ENCODE measurements at places on chromosomes 11 and 22.

DNA sequence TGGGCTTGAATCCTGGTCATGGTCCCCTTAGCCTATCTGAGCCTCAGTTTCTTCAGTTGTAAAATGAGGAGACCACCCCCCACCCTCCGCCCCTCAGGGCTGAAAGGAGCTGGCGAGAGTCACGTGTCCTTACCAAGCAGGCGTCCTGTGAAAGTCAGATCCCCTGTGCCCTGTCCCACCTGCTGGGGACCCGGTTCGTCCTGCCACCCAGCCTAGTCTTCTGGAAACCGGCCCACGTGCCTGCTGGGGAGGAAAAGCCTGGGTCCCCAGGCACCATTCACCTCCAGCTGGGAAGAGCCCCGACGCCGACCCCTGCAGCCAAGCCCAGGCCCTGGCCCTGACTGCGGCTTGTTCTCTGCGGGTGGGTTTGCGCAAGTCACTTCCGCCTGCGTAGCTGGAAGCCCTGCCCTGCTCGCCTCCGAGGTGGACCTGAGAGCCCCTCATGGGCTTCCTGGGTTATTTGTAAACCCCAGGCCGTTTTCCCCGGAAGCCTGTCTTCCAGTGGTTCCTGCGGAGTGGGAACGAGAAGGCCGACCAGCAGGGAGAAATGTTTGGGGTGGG, 679 bp upstream of the SSH3 start:
- DNase-seq = no peak

GRCh38 chr22:46675938-46676337, 55.8 kb downstream of the GRAMD4 start:
- no peak for DNase-seq

GRCh38 chr22:22921575-22921974, 34.0 kb downstream of the IGLL5 start:
- DNase-seq = no peak

GRCh38 chr22:19599626-19600243, 75.5 kb upstream of the CLDN5 start:
- no peak for DNase-seq

GRCh38 chr22:29342577-29343312, 27.2 kb upstream of the RASL10A start:
- no peak for DNase-seq

DNA sequence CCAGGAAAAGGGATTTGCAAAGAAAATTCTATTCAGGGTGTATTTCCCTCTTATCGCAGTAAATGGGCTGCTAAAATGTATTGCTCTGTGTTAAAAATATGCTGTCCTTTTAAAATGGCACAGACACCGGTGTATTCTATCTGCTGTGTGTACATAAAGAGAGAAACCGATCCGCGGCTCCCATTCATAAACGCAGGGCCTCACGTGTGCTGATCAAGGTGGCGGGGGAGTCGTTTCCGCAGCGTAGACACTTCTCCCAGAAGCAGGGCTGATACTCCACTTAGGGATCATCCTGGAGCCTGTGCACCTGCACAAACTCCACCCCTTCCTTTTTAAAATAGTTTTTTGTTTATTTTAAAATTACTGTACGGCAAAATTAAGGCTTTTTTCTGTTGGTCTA, 26.1 kb upstream of the IGSF9B start:
- no peak for DNase-seq

DNA sequence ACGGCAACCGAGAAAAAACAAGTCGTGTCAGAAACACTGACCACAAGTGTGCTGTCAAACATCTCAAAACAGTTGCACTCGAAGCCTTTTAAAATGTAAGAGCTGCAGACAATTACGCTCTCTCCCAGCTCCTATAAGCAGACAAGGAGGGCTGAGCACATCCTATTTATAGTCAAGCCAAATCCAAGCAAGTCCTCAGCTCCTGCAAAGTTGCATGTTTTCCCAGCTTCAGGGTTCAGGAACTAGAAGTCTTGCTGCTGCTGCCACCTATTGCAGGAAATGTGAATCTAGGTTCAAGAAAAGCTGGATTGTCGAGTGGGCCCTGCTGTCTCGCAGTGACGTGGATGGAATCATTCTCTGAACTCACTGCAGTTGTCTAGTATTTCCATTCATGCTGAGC, 15.5 kb downstream of the EFCAB6 start:
- no peak for DNase-seq

DNA sequence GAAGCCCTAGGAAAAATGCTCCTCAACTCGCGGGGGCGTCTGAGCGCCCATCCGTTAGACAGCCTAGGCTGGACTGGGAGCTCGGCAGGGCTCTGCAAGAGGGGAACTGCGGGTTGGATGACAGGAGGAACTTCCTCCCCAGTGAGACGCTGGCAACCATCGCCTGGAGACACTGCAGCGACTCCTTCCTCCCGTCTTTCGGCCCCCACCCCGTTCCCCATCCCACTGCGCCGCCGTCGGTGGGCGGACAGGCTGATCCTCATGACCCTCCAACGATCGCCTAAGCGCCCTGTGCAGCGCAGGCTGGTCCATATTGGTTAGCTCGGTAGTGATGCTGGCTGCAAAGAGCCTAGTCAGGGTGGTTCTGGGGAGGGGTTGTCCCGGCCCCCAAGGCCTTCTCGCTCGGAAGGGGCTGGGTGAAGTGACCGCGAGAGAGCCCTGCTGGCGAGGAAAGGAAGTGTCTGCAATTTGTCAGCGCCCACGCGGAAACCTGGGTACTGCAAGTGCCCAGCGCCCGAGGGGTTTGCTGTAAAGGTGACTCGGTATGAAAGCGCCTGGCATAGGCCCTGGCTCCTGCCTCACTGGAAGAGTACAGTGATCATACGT, 638 bp downstream of the NRGN start:
- no peak for DNase-seq

- no peak for DNase-seq
Observed at GRCh38 chr11:69013009-69013951, at the start of gene MRGPRF. Gene MRGPRF (minus strand): TSS chr11:69013246. CDS start chr11:69009901, 3,345 bp downstream.

DNA sequence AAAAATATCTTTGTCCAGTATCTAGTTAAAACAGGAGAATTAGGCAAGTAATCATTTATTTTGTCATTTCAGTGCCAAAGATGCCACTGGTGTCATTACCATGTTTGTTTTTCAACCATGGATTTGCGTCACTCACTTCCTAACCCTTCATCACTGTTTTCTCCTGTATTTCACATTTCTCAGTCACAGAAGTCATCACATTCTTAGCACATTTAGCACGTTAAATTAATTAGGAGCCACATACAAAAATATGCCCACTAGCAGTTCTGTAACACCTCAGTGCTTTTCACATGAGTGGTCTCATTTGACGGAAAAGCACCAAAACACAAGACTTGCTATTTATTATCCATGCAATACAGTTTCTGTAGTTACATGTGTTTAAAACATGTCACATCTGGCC, 546.0 kb downstream of the METTL15 start:
- DNase-seq = no peak

GRCh38 chr11:110862407-110862806, 150.2 kb upstream of the ARHGAP20 start:
- no peak for DNase-seq

GRCh38 chr11:90849312-90849711, 626.5 kb upstream of the CHORDC1 start:
- no peak for DNase-seq

GRCh38 chr11:83063073-83063754, 8.5 kb downstream of the RAB30 start:
- no peak for DNase-seq

GRCh38 chr11:103690356-103690755, 346.1 kb upstream of the DDI1 start:
- DNase-seq = no peak

DNA sequence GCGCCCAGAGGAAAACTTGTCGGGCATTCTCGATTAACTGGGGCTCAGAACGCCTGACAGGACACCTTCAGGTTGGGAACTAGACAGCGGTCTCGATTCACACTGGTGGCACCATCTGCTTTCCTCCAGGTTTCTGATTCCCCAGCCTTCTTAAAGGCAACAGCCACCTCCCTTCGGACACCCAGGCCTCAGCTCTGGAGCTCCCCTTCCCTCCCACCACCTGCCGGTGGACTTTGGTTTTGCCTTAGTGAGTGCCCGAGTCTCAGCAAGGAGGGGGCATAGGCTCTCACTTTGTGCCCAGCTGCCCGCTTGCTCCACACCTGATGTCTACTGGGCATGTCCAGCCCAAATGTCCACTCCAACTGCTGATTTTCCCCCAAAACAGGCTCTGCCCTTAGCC, 110.4 kb upstream of the PARVA start:
- DNase-seq = no peak

DNA sequence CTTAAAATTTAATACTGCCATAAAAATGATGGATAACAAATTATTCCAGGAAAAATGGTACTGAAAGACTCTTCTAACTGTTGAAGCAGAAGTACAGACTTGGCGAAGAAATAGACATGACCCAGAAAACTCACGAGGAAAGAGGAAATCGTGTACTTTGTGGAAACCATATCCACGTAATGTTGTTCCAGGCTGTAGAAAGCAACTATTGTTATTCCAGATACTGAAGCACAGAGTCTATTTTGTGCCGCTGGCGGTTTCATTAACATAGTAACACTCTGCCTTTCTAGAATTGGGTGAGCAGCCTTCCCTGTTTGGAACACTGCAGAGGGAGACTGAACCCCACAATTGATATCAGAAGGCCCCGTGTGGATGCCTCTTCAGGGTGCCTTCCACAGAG, 310.6 kb downstream of the TBC1D22A start:
- DNase-seq = no peak

DNA sequence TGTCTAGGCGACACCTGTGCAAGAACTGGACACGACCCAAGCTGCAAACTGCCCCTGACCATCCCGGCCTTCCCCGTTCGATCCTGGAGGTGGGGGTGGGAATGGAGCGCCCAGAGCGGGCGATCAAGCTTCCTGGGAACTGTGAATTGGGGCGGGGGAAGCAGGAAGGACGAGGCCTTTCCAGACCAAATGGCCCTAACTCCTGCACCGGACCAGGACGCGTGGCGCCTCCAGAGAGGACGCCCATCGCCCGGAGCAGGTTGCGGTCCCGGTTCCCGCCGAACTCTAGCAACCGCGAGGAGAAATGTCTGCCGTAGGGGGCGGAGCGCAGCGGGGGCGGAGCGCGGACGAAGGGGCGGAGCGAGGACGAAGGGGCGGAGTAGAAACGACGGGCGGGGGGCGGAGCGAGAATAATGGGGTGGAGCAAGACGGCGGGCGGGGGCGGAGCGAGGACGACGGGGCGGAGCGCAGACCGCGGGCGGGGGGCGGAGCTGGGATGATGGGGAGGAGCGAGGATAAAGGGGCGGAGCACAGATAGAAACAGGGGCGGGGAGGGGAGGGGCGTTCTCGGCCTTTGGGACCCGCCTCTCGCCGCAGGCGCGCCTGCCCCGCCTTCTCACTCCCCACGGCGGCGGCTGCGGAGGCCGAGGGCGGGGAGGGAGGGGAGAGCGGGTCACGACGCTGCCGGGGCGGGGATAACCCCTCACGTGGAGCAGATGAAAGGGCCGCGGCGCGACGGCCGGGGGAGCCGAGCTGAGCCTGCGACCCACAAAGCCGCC, at the start of gene ZNRF3:
Gene ZNRF3 (plus strand): TSS at position 695 of the 779 bp plus-strand sequence. CDS start 195 bp downstream, outside the sequence.
- peak; percentile 85 for DNase-seq

GRCh38 chr22:23856721-23857605, 712 bp upstream of the SLC2A11 start:
- DNase-seq = no peak

- no peak for DNase-seq
Observed at GRCh38 chr11:122933416-122933815, 48.2 kb downstream of the BSX start.

GRCh38 chr11:120715239-120715638, 203.7 kb downstream of the GRIK4 start:
- no peak for DNase-seq

- peak; percentile 28 for DNase-seq
Observed at GRCh38 chr22:42856179-42856864, 751 bp downstream of the ARFGAP3 start.

GRCh38 chr11:723120-723883, 17.3 kb downstream of the EPS8L2 start:
- no peak for DNase-seq

All from activated CD4-positive, alpha-beta T cell treated with anti-CD3 and anti-CD28 coated beads for 24 hours (primary cell).